ENCODE measurements at places on chromosomes 6 and 20. TPM values are rescaled to one million over a fixed set of nuclear protein-coding genes. Genes with fewer than 3 reads are reported as not detected.

GRCh38 chr6:151082079-151082478 lies 157.7 kb upstream of the AKAP12 start:
- DNase-seq = no peak

DNA sequence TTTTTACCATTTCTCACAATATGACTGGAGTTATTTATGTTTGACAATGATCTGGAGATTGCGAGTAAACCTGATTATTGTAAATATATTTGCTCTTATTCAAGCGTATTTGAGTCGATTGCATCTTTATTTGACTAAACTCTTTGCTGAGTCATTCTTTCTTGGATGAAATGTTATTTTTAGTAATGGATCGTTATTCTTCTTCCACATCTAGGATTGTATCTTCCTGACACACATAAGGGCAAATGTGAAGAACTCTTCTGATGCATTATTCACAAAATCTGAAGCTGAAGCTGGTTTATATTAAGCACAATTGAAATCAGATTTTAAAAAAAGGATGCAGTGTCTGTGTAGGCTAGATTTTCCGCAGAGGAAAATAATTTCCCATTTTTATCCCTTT lies 68.2 kb downstream of the SEL1L2 start:
- no peak for DNase-seq

- DNase-seq = no peak
Observed at GRCh38 chr6:149024361-149024760, 277.5 kb downstream of the UST start.

- DNase-seq = no peak
Observed at GRCh38 chr20:44248410-44248759, 1.3 kb downstream of the GDAP1L1 start.

- DNase-seq = no peak
Observed at GRCh38 chr6:121310495-121310894, 23.8 kb downstream of the TBC1D32 start.

- DNase-seq = peak; percentile 67
Observed at GRCh38 chr6:22737331-22737730, 168.0 kb downstream of the HDGFL1 start.

HLA-DRB1 gene
- polyA plus RNA-seq = 48.7 TPM

MRPL2 gene
- polyA plus RNA-seq = 69.9 TPM
